ENCODE measurements at places on chromosomes 7 and 10.

GRCh38 chr10:72834183-72834825 lies 59.2 kb upstream of the OIT3 start:
- DNase-seq: no peak

- DNase-seq: no peak
These were observed 48.4 kb upstream of the SEMA3C start for GRCh38 chr7:80967071-80967916.

DNA sequence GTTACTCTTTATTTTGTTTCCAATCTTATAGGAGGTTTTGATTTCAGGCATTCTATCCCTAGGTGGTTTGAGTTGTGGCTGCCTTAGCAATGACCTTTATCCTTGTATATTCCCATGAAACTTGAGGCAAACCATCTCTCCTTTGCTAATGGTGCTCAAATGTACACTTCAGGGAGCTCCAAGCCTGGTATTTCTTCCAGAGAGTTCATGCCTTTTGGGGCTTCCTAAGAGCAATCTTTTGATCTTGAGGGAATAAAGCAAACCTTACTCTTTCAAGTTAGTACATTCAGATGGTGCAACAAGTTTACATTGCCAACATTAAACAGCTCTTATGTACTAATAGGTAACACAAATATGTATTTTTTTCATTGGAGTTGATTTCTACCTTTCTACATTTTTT lies 3.4 kb upstream of the GNAT3 start:
- DNase-seq: no peak

DNA sequence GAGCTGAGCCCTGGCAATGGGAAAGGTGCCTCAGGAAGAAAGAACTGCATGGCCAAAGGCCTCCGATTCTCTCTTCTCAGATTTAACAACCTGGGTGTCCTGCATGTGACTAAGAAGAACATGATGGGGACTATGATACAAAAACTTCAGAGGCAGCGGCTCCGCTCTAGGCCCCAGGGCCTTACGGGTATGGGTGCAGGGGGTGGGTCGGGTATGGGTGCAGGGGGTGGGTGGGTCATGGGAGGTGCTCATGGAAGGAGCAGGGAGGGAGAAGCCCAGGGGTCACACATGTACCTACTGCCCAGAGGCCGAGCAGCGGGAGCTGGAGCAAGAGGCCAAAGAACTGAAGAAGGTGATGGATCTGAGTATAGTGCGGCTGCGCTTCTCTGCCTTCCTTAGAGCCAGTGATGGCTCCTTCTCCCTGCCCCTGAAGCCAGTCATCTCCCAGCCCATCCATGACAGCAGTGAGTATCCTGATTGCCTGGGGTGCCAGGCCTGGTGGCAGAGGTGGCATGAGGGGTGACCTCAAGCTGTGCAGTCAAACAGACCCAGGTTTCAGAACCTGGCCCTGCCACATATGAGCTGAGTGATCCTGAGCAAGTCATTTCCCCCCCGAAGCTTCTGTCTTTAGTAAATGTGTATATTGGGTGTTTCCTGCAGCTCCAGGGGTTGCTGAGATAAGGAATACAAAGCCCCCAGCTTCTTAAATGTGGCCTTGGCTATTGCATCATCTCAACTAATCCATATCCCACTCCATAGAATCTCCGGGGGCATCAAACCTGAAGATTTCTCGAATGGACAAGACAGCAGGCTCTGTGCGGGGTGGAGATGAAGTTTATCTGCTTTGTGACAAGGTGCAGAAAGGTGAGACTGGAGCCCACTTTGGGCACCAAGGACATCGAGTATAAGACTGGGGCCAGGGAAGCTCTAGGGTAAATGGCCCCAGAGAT lies 2.0 kb downstream of the NFKB2 start:
- no peak for DNase-seq

GRCh38 chr10:61318429-61318828 lies 134.8 kb downstream of the TMEM26 start:
- no peak for DNase-seq

GRCh38 chr10:110813743-110814472 lies 57.8 kb upstream of the PDCD4 start:
- no peak for DNase-seq

GRCh38 chr10:127947211-127947610 lies 40.3 kb downstream of the PTPRE start:
- no peak for DNase-seq

DNA sequence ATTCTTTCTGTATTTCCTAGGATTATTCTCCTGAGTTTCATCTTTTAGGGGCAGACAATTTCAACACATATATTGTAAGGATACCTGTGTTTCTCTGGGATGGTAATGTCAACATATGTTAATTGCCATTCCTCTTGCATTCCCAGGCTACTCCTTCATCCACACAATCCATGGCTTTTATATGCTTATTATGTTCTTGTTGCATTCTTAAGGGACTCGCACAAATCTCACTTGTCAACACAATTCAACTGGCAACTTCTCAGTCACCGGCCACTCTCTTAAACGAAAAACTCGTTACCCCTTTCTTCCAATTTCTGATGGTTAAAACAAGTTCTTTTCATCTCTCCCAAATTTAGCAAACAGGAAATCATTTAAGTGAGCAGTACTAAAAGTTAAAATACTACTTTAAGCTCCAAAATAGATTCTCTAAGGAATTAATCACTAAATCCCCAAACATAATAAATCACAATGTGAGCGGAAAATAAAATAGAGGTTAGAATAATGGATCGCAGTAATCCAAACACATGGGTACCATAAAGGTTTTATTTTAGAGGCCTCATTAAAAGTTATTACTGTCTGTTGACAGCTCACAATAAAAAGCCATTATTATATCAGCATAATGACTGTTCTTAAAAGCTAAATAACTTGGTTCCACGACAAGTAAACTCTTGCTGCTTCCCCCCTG lies 223.2 kb downstream of the ELMO1 start:
- no peak for DNase-seq

- DNase-seq: no peak
These were observed 233.5 kb downstream of the WDR11 start for GRCh38 chr10:121084675-121085070.

GRCh38 chr10:101284744-101285463 lies 55.6 kb upstream of the LBX1 start:
- no peak for DNase-seq

DNA sequence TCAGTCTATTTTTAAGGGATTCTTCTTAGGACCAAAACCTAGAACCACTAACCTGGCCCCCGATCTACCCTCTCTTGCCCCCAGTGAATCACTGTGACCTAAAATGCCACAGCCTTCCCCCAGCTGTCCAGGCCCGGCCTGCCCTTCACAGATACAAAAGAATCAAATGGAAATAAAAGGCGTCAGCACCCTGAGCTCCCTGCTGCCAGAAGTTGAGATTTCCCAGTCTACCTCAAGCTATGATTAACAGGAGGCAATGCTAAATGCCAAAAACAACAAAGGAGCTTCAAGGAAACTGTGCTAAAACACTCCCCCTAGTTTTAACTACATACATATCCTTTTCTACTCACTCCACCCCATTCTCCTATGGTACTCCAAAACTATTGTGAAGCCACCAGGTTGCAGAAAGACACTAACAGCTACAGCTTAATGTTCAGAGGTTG lies 67.8 kb downstream of the GSAP start:
- DNase-seq: no peak

DNA sequence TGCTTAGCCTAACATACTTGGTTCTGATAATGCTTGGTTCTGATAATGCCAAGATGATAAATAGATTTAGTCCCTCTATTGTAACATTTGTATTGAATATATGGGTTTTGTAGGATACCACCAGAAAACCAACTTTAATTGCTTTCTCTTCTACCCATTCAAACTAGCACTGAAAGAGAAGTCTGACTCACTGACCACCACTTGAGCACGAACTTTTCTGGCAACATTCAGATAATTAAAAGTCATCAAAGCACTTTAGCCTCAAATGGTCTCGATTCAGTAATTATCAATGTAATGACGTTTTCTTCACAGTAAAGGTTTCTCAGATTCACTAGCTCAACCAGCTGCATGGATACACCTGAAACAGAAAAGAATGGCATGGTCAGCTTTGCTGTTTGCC lies 63.0 kb downstream of the HDAC9 start:
- DNase-seq: no peak

GRCh38 chr10:122277526-122278136 lies 6.5 kb downstream of the BTBD16 start:
- DNase-seq: no peak

- no peak for DNase-seq
These were observed 448 bp upstream of the NET1 start for GRCh38 chr10:5411941-5412276.

GRCh38 chr10:7157091-7157490 lies 253.7 kb downstream of the SFMBT2 start:
- no peak for DNase-seq

DNA sequence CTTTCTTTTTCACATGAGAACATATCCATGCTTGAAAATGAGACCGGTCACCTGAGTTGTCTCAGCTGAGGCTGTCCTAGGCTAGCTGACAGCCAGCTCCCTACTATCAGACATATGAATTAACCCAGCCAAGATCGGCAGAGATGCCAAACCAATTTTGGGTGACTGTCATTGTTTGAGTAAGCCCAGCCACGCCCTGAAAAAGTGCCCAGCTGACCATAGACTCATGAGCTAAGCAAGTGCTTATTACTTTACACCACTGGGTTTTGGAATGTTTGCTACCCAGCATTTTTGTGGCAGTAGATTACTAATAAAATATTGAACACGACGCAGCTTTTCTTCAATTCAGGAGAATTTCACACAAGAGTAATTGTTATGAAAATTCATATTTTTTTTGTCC lies 265.2 kb upstream of the LYZL1 start:
- no peak for DNase-seq

DNA sequence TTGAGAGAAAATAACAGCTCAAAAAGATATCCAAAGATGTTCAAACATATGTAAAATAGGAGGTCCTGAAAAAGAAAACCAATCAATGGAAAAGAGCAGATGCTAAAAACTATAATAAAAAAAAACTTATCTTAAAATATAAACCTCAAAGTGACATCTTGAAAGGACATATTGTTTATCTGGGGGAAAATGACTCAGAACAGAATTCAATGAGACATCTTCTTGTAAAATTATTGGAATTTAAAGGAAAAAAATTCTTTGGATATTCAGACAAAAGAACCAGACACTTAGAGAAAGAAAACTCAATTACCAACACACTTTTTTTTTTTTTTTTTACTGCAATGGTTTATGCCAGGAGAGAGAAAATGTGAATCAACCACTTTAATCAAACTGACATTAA lies 58.9 kb downstream of the NAMPT start:
- no peak for DNase-seq

DNA sequence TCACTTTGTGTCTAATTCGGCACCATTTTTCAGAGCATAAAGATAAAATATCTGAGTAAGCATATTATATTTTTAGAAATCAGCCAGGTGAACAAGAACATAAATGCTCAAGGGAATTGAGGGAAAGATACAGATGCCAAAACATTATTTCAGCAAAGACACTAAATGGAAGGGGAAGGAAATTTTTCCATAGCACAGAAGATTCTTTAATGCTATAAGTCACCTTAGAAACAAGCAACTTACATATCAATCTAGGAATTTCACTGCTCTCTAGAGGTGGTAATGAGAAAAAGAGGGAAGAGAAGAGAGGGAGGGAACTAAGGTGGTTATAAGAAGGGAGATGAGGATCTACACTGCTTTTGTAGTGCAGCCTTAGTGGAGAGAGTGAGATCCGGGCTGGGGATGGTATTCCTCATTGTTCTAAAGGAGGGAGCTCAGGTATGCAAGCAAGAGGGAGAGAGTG lies 20.4 kb downstream of the ZNF365 start:
- no peak for DNase-seq

DNA sequence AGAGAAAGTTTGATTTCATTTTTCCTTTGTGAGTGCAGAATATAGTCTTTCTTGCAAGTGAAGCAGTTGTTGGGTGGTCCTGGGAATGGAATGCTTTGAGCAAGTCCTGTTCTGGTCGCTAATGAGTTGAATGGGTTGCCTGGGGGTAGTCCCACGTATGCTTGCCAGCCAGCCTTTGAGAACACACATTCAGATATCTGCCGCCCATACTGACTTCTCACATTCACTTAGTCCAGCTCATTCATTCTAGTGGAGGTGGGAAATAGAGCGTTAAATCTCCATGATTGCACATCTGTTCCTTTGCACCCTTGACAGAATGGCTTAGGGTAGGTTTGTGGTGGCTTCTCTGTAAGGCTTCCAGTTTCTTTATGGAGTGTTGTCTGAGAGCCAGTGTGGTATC lies 256.6 kb downstream of the SORCS3 start:
- no peak for DNase-seq

DNA sequence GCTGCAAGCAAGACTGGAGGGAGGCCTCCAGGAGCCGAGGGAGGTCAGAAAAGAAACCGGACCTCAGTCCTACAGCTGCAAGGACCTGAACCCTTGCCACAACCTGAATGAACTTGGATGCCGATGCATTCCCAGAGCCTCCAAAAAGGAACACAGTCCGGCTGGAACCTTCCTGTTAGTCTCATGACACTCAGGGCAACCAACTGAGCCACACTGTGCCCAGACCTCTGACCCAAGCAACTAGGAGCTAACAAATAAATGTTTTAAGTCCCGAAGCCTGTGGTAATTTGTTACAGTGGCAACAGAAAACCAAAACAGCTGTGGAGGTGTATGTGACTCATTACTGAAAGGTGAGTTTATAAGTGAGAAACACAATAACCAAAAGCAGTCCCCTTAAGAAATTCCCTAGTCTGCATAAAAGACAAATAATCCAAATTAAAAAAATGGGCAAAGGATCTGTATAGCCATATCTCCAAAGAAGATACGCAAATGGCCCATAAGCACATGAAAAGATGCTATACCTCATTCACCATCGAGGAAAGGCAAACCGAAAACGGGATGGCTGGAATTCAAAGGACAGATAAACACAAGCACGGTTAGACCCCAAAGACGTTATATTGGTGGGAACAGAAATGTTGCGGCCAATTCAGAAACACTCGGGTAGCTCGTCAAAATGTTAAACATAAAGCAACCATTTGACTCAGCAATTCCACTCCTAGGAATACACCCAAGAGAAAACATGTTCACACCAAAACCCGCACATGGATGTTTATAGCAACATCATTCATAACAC lies 24.8 kb downstream of the GNA12 start:
- no peak for DNase-seq

GRCh38 chr7:141557360-141557759 lies 6.2 kb downstream of the AGK start:
- no peak for DNase-seq

GRCh38 chr10:112434988-112435619 lies 11.6 kb downstream of the ZDHHC6 start:
- DNase-seq: no peak

GRCh38 chr7:46515844-46516590 lies 594.9 kb upstream of the IGFBP3 start:
- DNase-seq: no peak

DNA sequence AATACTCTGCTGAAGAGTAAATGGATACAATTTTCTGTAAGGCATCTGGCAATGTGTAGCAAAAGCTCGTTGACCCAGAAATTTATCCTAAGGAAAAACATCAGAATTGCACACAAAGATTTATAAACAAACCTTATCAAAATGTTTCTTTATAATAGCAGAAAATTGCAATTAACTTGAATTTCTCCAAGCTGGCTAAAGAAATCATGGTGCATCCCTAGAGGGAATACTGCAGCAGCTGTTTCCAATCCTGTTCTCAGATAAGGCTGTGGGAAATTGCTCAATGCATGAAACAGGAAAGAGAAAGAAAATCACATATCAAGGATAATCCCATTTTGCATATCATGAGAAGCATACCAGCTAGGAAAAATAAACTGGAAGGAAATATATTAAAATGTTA lies 18.7 kb downstream of the TACR2 start:
- no peak for DNase-seq

GRCh38 chr10:71621231-71622153 lies 98.1 kb downstream of the C10orf105 start:
- DNase-seq: no peak

Measured in stimulated activated CD8-positive, alpha-beta memory T cell treated with anti-CD3 and anti-CD28 coated beads, Interleukin-2, amount 100 ng/mL, for 1 hour (primary cell).